Activated B cell treated with CpG ODN at 0.5 μM for 24 hours (primary cell): ENCODE measurements at places on chromosomes 6 and 20.
A peak's percentile ranks its signal among the peaks of the same experiment; 100 is the strongest.

- DNase-seq: no peak
- no peak overlapping the region for H3K27ac ChIP-seq
- H3K27me3 ChIP-seq: peaks cover 35% of the 10 kb centered on the region
- H3K36me3 ChIP-seq: peaks cover 2% of the 10 kb centered on the region
Observed at GRCh38 chr6:159916752-159917151, 26.0 kb downstream of the MAS1 start.

- no peak for DNase-seq
- H3K4me3 ChIP-seq: no peak overlapping the region
- no peak overlapping the region for H3K27ac ChIP-seq
- H3K4me1 ChIP-seq: no peaks in the 10 kb centered on the region
- H3K27me3 ChIP-seq: no peaks in the 10 kb centered on the region
- no peaks in the 10 kb centered on the region for H3K36me3 ChIP-seq
Observed at GRCh38 chr6:54801669-54802068, 44.9 kb upstream of the FAM83B start.

DNA sequence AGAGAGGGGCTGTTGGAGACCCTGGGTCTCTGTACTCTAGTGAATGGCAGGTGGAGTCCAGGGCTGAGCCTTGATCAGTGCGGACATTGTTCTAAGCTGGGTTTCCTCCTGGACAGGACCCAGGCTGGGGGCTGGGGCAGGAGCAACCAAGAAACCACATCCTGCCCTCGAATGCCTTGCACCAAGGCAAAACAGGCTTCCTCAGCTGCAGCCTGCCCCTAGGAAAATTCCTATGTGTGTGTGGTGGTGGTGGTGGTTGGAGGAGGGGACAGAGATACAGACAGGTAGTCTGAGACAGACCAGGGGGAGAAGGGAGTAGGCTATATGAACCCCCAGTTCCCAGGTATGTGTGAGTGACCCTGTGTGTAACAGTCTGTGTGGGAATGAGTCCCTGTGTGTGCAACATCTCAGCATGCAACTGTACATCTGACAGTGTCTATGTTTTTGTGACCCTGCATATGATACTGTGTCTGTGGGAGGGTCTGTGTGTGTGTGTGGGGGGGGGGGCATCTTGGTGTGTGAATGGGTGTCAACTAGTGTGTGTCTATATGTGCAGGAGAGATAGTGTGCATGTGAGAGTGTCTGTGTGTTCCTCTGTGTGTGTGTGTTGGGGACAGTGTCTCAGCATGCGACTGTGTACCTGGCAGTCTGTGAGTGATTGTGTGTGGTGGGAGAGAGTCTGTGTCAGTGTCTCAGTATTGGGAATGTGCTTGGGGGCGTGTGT, 3.0 kb downstream of the GLP1R start:
- no peak overlapping the region for H3K27ac ChIP-seq
- no peaks in the 10 kb centered on the region for H3K36me3 ChIP-seq
- H3K4me1 ChIP-seq: peaks cover 4% of the 10 kb centered on the region
- H3K4me3 ChIP-seq: no peak overlapping the region
- peaks cover 51% of the 10 kb centered on the region for H3K27me3 ChIP-seq

DNA sequence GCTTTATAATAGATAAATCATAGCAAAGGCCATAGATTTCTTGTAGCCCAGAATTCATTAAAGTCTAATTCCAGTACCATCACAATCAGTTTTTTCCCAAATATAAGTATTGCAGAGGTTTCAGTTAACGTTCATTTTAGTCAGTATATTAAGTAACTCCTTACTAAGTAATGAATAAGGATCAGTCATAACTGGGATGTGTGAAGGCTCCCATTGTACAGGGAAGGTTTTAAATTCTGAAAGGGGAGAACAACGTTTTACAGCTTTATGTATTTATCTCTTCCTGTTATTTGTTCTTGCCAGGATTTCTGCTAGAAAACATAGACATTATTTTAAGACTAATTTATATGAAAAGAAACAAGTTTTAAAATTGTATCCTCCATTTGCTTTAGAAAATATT, 215.5 kb upstream of the LAMP5 start:
- DNase-seq: no peak
- H3K4me1 ChIP-seq: no peaks in the 10 kb centered on the region
- no peak overlapping the region for H3K27ac ChIP-seq
- no peaks in the 10 kb centered on the region for H3K36me3 ChIP-seq

- H3K27me3 ChIP-seq: no peaks in the 10 kb centered on the region
- H3K4me3 ChIP-seq: peak within 1 kb of the TSS; percentile 66
Observed at GRCh38 chr20:35171753-35172433, at the start of gene PROCR. PROCR (plus strand) TSS chr20:35172072; CDS start chr20:35172155, 83 bp downstream.

- no peaks in the 10 kb centered on the region for H3K36me3 ChIP-seq
- H3K27me3 ChIP-seq: peaks cover 3% of the 10 kb centered on the region
- no peak overlapping the region for H3K4me3 ChIP-seq
Observed at GRCh38 chr6:6685249-6686040, 96.9 kb downstream of the LY86 start.

GRCh38 chr6:33652002-33652401, 30.9 kb downstream of the ITPR3 start:
- no peaks in the 10 kb centered on the region for H3K27me3 ChIP-seq
- DNase-seq: no peak
- peaks cover 6% of the 10 kb centered on the region for H3K4me1 ChIP-seq
- peaks cover 49% of the 10 kb centered on the region for H3K36me3 ChIP-seq
- H3K4me3 ChIP-seq: no peak overlapping the region

DNA sequence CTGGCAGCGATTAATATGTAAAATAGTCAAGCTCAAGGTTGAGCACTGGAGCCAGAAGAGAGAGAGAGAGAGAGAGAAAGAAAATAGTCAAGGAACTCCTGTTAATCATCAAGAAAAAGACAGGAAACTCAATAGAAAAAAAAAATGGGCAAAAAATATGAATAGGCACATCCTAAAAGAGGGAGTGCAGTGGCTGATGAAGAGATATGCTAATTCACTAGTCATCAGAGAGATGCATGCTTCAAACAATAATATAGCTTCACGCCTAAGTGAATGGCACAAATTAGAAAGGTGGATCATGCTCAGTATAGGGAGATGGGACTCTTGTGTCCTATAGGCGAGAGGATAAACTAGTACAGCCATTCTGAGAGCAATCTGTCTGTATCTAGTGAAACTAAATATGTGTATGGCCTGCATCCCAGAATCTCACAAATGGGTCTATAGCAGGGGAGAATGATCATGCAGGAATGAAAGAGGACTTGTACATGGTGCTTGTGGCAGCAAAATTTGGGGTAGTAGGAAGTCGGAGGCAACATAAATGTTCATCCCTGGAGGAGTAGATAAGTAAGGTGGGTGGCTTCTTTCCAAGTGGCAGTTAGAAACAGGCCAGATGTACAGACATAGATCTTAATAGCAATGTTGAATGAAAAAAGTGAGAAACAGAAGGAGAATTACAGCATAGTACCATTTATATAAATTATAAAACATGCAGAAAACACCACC, 176.8 kb downstream of the VEGFA start:
- peaks cover 2% of the 10 kb centered on the region for H3K36me3 ChIP-seq
- no peaks in the 10 kb centered on the region for H3K4me1 ChIP-seq
- no peak overlapping the region for H3K27ac ChIP-seq
- DNase-seq: no peak
- peaks cover 3% of the 10 kb centered on the region for H3K27me3 ChIP-seq

DNA sequence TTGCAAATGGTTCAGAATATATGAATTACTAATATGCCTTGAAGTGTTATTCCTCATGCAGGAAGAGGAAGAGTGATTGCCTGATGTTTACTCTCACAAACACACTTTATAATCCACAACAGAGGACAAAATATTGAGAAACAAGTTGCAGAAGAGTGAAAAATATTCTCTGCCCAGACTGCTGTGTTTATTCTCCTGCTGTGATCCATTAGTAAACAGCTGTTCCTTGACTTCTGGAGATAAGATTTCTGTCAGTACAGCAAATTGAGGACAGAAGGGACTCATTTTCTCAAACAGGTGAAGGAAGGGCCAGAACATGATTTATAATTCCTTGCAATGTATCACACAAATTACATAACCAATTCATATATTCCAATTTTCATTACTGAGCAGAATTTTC, 148.0 kb downstream of the EPM2A start:
- H3K27ac ChIP-seq: no peak overlapping the region
- H3K4me1 ChIP-seq: no peaks in the 10 kb centered on the region
- H3K4me3 ChIP-seq: no peak overlapping the region
- H3K27me3 ChIP-seq: peaks cover 2% of the 10 kb centered on the region

GRCh38 chr6:85469276-85470022, 19.6 kb downstream of the NT5E start:
- no peak overlapping the region for H3K27ac ChIP-seq
- H3K36me3 ChIP-seq: peaks cover 13% of the 10 kb centered on the region
- no peak overlapping the region for H3K4me3 ChIP-seq
- no peaks in the 10 kb centered on the region for H3K27me3 ChIP-seq

GRCh38 chr6:11727346-11727997, 51.1 kb downstream of the ADTRP start:
- peaks cover 29% of the 10 kb centered on the region for H3K4me1 ChIP-seq
- peaks cover 20% of the 10 kb centered on the region for H3K27me3 ChIP-seq
- no peak for DNase-seq
- H3K27ac ChIP-seq: no peak overlapping the region
- no peak overlapping the region for H3K4me3 ChIP-seq
- H3K36me3 ChIP-seq: no peaks in the 10 kb centered on the region

- H3K27ac ChIP-seq: no peak overlapping the region
- no peaks in the 10 kb centered on the region for H3K4me1 ChIP-seq
Observed at GRCh38 chr20:50124496-50124895, 11.5 kb upstream of the UBE2V1 start.

DNA sequence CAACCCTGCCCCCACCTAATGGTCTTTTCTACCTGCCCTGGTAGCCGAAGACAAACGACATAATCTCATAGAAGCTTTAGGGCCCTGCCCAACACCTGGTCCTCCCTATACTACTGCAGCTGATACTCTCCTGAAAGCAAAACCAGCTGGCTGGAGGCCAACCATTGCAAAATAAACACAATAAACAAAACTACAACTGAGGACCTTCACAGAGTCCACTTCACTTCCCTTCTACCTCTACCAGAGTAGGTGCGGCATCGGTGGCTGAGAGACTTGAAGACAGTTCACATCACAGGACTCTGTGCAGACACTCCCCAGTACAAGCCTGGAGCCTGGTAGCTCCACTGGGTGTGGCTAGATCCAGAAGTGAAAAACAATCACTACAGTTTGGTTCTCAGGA, 476.2 kb downstream of the MMUT start:
- DNase-seq: no peak
- no peaks in the 10 kb centered on the region for H3K36me3 ChIP-seq
- no peaks in the 10 kb centered on the region for H3K27me3 ChIP-seq
- H3K4me1 ChIP-seq: no peaks in the 10 kb centered on the region

DNA sequence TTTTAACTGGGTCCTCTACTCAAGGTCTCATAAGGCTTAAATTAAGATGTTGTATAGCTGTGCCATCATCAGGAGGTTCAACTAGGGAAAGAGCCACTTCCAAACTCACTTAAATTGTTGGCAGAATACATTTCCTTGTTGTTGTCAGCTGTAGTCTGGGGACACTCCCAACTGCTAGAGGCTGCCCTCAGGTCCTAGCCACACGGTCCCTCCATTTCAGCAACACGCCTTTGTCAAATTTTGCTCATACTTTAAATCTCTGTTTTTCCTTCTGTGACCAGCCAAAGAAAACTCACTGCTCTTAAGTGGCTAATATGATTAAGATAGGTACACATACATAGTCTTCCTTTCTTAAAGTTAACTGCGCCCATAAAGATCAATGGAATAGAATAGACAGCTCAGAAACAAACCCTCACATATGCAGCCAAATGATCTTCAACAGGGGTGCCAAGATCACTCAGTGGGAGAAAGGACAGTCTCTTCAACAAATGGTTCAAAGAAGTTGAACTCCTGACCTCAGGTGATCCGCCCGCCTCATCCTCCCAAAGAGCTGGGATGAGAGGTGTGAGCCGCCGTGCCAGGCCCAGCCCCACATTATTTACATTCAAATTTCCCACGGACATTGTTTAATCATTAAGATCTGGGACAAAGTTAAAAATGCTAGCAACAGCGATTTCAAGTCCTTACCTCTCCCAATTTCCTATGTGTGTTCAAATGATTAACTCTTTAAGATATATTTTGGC, 76.4 kb upstream of the ELOVL5 start:
- no peak overlapping the region for H3K27ac ChIP-seq
- H3K4me1 ChIP-seq: peaks cover 37% of the 10 kb centered on the region
- DNase-seq: no peak
- no peak overlapping the region for H3K4me3 ChIP-seq
- peaks cover 1% of the 10 kb centered on the region for H3K27me3 ChIP-seq

GRCh38 chr6:119626884-119627619, 277.5 kb upstream of the MAN1A1 start:
- DNase-seq: no peak
- H3K27me3 ChIP-seq: peaks cover 4% of the 10 kb centered on the region
- no peak overlapping the region for H3K27ac ChIP-seq

GRCh38 chr6:52389264-52389625, 27.3 kb downstream of the PAQR8 start:
- no peaks in the 10 kb centered on the region for H3K36me3 ChIP-seq
- H3K4me1 ChIP-seq: peaks cover 45% of the 10 kb centered on the region
- no peak overlapping the region for H3K27ac ChIP-seq
- DNase-seq: no peak

DNA sequence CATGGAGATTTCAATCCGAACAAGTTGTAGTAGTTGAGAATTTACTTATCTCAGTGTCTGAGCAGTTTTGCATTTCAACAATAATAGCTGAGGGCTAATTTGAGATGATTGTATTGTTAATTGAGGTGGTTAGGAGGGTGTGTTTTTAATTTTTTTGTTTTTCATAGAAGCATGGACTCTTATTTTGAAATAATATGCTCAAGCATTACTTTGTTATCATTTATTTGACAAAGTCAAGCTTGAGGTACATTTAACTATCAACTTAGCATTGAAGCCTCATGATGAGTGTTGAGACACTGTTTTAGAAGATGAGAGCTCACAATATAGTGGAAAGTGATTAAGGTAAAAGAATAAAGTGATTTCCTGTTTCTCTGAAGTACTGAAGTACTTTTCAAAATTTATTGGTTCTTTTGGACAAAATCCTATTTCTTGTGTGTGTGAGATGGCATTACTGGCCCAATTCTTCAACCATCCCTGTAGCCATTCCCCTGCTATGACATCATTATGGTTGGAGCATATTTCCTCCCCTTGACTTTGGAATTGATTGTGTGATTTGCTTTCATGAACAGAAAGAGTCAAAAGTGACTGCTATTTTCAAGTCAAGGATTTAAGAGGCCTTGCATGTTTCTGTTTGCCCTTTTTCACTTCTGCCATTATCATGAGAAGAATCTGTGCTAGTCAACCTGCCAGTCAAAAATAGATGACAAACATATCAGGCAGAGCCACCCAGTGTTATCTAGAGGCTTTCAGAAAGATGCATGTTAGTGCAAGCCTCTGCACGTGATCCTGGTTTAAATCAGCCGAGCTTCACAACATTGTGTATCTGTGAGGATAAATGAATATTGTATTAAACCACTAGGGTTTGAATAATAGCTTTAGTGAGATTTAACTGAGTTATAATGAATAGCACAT, 1112.3 kb upstream of the CITED2 start:
- no peaks in the 10 kb centered on the region for H3K27me3 ChIP-seq
- no peak overlapping the region for H3K4me3 ChIP-seq
- no peaks in the 10 kb centered on the region for H3K36me3 ChIP-seq
- H3K27ac ChIP-seq: no peak overlapping the region
- no peak for DNase-seq

GRCh38 chr6:83260577-83260976, 67.4 kb downstream of the RWDD2A start:
- H3K4me1 ChIP-seq: no peaks in the 10 kb centered on the region
- no peak overlapping the region for H3K4me3 ChIP-seq
- no peak for DNase-seq
- no peak overlapping the region for H3K27ac ChIP-seq

- H3K27ac ChIP-seq: no peak overlapping the region
- H3K4me3 ChIP-seq: no peak overlapping the region
- DNase-seq: no peak
- H3K4me1 ChIP-seq: peaks cover 11% of the 10 kb centered on the region
Observed at GRCh38 chr20:63939061-63939935, 16.9 kb downstream of the UCKL1 start.
